NCI-H1436 treated with DMSO at 0.1 percent for 48 hours (cell line): ENCODE measurements at places on chromosomes 5 and 9.

GRCh38 chr9:123615381-123615780, 259.4 kb downstream of the CRB2 start:
- DNase-seq, result peak; percentile 25

- no peak for DNase-seq
These were observed 402.3 kb downstream of the DEPDC1B start for GRCh38 chr5:60297658-60298057.

- DNase-seq, result no peak
These were observed 79.8 kb downstream of the XRCC4 start for GRCh38 chr5:83157163-83157562.

DNA sequence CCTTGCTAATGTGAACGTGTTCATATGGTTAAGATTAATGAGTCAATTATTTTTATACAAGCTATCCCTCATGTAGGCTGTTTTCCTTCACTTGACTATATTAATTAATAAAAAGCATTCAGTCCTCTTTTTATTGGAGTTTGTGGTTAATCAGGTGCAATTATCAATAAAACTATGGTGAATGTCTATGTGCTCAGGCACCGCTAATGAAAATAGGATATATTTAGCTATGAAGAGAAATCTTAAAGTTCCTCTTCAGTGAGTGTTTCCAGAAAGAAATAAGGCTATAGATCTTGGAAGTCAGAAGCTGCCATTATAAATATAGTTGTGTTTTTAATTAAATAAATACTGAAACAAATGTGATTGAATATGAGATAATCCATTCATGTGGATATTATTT, 422.1 kb downstream of the DMAC1 start:
- no peak for DNase-seq

GRCh38 chr9:94847486-94847885, 121.0 kb downstream of the AOPEP start:
- no peak for DNase-seq

- DNase-seq, result no peak
These were observed 1884.1 kb upstream of the CDH6 start for GRCh38 chr5:29309359-29309758.

DNA sequence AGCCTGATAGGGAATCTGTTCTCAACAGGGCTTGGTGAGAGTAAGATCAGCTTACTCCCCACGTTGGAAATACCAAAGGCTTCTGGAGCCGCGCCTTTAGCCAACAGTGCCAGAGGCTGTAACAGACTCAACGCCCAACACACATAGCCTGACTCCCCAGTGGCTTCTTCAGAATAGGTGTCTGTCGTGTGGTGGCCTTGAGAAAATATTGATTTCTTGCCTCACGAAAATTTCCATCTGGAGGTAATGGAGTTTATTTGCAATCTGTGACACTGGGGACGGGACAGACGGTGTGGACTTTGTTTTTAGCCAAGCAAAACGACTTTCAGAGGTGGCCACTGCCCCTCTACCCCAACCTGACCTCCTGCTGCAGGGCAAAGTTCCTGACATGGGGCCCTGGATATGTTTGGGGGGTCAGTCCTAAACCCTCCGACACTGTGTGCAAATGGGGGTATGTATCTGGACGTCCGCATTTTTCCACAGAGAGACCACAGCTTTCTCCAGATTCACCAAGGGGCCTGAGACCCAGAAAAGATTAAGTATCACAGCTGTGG, 189.3 kb downstream of the CDK5RAP2 start:
- DNase-seq, result no peak

- no peak for DNase-seq
These were observed 31.4 kb upstream of the ERAP1 start for GRCh38 chr5:96839071-96839592.

GRCh38 chr5:72783354-72783753, 33.1 kb upstream of the TNPO1 start:
- no peak for DNase-seq

GRCh38 chr5:1507961-1508658, 15.7 kb downstream of the LPCAT1 start:
- no peak for DNase-seq

DNA sequence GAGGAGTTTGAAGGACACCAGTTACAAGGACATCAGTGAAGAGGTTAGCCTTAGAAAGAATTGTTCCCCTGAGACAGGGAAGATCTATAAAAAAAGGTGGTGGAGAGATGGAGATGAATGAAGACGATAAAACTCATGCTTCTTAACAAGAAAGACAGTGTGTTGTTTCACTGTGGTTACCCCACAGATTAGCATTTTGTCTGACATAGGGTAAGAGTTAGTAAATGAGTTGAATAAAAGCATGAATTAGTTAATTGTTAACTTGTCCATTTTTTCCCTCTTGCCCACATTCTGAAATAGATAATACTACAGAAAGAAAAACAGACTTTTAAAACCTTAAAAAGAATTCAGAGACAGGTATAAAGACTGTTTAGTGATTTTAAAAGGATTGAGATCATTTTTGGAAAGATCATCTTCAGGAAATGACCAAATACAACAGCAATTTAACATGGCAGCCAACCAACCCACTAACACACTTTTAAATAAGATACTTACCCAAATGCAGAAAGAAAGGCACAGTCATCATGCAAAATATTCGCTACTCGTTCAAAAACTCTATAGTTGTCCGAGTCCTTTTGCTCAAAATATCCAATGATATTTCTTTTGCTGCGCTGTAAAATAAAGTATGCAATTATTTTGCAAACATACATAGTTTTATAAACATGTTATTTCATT, 78.5 kb downstream of the ERP44 start:
- no peak for DNase-seq

DNA sequence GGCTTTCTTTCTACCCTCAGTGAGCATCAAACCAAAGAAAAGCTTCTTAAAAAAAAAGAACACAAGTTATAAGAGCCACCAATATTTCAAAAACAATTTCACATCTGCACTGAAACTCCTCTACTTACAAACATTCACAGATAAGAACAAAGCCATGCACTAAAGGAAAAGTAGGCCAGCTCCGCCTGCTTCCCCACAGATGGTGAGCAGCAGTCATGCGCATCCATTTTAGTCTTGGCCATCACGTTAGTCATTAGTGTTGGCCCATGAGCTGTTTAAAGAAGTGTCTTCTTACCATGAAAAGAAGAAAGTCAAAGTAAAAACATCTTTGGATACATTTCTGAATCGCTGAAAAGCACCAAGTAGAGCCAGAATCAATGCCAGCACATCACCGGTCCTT, 40.0 kb upstream of the SMIM23 start:
- DNase-seq, result no peak

- no peak for DNase-seq
These were observed 25.0 kb downstream of the PTCH1 start for GRCh38 chr9:95491543-95492320.

- DNase-seq, result no peak
These were observed 77.0 kb upstream of the SMARCA2 start for GRCh38 chr9:1938135-1938534.

DNA sequence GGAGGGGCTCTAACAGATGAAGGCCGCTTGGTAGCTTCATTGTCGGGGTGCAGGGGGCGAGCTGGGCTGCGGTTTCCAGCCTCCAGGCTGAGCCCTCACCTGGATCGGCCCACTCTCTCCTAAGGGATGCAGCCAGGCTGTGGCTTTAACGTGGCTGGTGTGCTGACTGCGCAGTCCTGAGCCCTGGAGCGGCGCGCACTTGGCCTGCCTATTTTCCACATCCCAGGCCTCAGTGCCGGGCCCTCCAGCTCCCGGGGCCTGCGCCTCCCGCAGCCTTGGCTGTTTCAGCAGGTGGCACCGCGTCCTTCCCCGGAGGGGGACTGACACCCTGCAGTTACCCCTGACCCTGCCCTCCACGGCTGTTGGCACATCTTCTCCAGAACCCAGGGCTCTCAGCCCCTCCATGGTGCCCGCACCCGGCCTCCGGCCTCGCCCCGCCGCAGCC, 1.4 kb downstream of the RNU6ATAC start:
- DNase-seq, result no peak
